GM23338 (cell line): ENCODE measurements at places on chromosomes 3 and 15.

- DNase-seq, result no peak
Measured at GRCh38 chr3:151459358-151459757, 1.5 kb downstream of the IGSF10 start.

- no peak for DNase-seq
Measured at GRCh38 chr3:124318014-124318413, 326.1 kb upstream of the ROPN1 start.

DNA sequence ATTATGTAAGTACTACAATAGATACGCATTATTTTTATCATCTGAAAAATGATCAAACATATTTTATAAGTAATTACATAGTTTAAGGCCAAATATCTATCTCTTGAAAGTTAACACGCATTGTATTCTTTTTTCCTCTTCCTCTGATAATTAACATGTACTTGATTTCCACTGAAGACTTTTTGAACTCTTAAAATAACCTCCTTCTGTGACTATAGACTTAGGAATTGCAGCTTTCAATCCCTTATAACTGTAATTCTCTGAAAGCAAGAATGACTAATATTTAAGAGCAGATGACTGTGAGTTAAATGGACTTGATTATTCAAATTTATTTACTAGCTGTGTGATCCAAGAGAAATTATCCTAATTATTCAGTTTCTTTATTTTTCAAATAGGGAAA is 730.6 kb upstream of the NECTIN3 start:
- DNase-seq, result no peak

- DNase-seq, result no peak
Measured at GRCh38 chr3:54303517-54304375, 181.4 kb downstream of the CACNA2D3 start.

DNA sequence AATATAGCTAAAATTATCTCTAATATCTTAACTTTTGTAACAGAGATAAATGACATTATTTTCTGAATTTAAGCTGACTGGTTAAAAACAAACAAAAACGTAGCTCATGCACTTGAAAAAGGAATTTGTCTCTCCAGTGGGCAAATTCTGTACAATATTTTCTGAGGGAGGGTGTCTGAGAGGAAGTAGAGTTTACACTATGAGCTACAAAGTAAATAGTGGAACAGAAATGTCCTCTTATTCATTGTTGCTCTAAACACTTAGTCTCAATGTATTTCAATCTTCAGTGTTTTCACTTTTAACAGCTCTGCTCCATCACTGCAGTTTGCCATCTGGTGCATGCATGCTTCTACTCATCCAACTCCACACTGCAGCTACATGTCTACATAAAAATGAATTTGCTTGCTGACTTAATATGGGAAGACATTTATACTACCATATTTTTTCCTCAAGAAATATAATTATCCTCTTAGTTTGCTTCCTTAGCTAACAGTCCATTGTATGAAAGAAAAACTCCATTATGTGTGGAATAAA is 817.4 kb upstream of the LMCD1 start:
- DNase-seq, result no peak

GRCh38 chr3:124303305-124303910 is 311.5 kb upstream of the ROPN1 start:
- DNase-seq, result no peak

DNA sequence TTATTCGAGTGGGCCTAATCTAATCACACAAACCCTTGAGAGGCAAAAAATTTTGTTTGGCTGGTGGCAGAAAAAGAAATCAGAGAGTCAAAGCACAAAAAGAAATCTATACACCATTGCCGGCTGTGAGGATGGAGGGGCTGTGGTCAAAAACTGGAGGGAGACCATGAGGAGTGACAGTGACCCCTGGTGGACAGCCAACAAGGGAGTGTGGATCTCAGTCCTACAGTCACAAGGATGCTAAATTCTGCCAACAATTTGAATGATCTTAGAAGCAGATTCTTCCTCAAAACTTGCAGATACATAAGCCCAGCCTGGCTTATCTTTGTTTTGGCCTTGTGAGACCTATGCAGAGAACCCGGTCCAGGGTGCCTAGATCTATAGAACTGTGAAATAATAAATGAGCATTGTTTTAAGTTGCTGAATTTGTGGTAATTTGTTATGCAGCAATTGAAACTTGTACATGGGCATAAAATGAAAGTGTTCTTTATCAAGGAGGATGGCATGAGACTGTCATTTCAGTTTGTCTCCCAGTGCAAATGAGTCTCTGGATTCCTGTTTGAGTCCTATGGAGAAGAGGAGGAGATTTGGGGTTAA is 103.0 kb upstream of the ARHGEF26 start:
- DNase-seq, result peak; percentile 86

DNA sequence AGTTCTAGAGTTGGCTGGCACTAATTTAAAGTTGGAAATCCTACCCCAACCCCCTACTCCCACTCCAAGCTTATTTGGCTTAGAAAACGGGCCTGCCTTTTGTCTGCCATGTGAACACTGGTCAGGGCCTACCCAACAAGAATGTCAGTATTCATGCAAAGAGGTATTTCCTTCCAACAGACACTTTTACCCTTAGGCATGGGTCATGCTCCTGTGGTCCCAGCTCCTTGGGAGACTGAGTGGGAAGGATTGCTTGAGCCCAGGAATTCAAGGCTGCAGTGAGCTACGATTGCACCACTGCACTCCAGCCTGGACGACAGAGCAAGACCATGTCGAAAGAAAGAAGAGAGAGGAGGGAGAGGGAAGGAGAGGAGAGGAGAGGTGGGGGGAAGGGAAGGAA is 137.5 kb upstream of the LRTM1 start:
- DNase-seq, result no peak

DNA sequence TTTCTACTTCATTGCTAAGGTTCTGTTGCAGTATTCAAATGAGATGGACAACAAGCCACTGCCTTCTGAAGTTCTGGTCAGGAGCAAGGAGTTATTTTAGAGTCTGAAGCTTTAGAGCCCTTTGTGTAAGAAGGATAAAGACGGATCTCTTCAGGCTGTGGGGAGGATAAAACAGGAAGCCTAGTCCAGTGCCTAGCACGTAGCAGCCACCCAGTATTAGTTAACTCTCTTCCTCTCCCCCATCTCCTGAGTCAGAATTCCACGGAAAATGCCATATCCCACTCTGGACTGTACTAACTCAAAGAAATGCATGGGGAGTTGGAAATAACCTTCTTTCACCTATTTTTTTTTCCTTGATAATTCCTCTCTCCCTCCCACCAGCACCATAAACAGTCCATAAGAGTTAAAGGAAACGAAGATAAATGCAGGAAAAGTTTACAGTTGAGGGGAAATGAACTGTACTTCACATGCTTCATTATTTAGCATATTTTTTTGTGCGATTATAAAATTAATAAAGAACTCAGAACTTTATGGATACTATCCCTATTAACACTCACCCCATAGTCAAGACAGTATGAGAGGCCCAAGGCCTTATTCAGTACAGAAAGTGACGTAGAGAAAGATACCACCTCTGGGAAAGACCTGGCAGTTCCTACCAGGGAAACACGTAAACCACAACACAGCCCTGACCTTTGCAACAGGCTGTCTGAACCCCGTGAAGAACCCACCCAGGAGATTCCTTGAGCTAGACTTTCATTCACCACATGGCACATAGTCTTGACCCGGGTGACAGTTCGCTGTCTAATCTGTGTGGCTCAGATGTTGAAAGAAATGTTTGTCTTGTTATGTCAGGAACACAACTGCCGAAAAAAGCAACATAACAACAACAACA is 9.2 kb downstream of the IGF2BP2 start:
- DNase-seq, result peak; percentile 42

DNA sequence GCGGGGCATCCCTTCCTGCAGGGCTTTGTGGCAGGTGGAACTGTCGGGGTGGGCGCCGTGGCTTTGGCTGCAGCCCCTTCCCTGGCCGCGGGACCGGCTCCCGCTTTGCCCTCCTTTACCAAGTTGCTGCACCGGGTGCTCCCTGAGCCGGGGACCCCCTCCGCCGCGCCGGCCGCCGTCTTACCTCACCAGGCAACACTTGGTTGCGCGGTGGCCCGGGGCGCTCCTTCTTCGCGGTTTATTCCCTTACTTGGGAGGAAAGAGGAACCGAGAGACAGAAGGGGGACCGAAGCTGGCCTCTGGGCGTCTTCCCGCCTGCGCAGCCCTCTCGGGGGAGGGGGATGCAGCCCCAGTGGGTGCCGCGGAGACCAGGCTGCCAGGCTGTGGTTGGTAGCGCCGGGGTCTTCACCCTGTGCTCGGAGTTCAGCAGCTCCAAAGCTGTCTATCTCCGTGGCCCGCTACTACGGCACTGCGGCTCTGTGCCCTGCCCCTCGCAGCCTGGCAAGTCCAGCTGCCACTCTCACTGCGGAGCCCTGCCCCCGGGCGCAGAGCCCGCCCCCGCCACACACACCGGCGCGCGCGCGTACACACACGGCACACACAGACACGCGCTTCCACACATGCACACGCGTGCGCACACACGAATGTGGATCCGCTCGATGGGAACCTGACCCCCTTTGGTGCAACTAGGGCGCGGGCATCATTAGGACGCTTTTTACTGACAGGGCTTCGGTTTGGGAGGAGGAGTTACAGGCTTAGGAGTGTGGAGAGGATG is at the start of gene DGKG:
DGKG (minus strand) TSS at position 473 of the 775 bp plus-strand sequence. CDS start 41,775 bp downstream, outside the sequence.
- DNase-seq, result peak; percentile 54

DNA sequence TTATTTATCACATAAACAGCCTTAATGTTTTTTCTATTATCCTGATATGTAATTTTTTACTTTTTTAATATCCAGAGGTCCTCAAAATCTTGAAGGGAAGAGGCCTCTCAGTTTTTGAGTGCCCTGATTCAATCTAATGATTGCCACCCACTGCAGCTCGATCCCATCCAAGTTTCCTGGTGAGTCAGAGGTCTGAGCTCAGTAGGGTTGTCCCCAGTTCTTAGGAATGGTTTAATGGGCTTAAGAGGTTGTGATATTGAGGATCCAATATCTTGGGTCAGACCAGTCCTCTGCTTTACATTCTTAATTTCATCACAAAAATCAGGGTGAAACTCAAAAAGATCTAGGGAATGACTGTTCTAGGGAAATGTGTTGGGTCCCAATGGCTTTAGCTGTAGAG is 238.5 kb downstream of the NSUN3 start:
- DNase-seq, result no peak

- DNase-seq, result peak; percentile 62
Measured at GRCh38 chr15:61530769-61531168, 301.7 kb upstream of the RORA start.

DNA sequence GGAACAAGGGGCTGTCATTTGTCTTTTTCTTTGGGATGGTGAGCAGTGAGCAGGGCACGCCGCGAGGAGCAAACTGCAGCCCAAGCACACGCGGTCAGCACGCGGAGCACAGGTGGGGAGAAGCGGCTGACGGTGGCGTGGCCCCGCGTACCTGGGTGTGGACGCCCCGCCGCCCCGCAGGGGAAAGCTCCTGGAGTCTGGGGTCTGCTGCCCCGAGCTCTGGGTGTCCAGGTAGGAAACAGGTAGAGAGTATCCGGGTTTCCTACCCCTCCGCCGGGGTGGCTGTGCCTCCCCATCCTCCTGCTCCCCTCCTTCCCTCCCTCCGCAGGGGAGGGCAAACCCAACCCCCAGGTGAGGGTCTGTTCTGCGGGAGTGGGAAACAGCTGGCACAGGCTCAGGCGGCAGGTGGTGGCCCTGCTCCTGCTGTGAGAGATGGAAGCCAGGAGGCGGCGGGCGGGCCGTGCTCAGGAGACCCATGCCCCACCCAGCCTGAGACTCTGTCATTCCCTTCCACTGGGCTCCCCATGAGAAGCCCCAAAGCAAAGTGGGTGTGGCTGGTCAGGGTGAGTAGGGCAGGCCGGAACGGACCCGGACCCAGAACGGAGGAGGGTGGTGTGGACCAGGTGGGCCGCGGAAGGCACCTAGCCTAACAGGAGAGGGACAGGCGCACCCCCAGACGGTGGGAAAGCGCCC is 56.9 kb upstream of the CGNL1 start:
- DNase-seq, result no peak
